ENCODE measurements at places on chromosomes 7 and 10.

- no peak for DNase-seq
Observed at GRCh38 chr7:117731455-117731854, 141.8 kb downstream of the CTTNBP2 start.

DNA sequence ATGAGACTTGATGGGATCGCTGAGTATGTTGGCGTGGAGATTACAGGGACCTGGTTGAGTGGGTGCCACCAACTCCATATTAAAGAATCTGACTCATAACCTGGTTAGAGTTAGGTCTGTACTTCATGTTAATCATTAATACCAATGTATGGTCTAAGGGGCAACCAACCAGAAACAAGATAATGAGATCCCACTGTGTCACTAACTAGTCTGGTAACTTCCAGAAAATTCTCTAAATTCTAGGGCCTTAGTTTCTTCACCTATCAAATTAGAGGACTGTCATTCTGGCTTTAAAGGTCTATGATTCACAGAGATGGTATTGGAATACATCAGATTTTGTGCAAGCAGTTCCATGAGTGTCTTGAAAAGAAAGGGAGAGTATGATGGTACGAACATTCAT is 102.2 kb downstream of the SNX10 start:
- DNase-seq: no peak

- DNase-seq: no peak
Observed at GRCh38 chr10:121511943-121512342, 86.3 kb downstream of the FGFR2 start.

- no peak for DNase-seq
Observed at GRCh38 chr7:123096434-123096833, 100.9 kb upstream of the TAS2R16 start.

- no peak for DNase-seq
Observed at GRCh38 chr7:77383333-77383740, 32.8 kb downstream of the GSAP start.

All from effector CD4-positive, alpha-beta T cell (primary cell).